ENCODE measurements at places on chromosomes 1 and 21.

GRCh38 chr1:203440771-203441170, 34.8 kb upstream of the PRELP start:
- H3K4me3 ChIP-seq = no peak overlapping the region
- H3K36me3 ChIP-seq = no peaks in the 10 kb centered on the region
- no peak overlapping the region for H3K27ac ChIP-seq

- H3K4me3 ChIP-seq = no peak overlapping the region
- H3K27me3 ChIP-seq = no peaks in the 10 kb centered on the region
- H3K36me3 ChIP-seq = no peaks in the 10 kb centered on the region
- no peak overlapping the region for H3K27ac ChIP-seq
- DNase-seq = no peak
Measured at GRCh38 chr1:67722292-67722944, 37.4 kb downstream of the GADD45A start.

DNA sequence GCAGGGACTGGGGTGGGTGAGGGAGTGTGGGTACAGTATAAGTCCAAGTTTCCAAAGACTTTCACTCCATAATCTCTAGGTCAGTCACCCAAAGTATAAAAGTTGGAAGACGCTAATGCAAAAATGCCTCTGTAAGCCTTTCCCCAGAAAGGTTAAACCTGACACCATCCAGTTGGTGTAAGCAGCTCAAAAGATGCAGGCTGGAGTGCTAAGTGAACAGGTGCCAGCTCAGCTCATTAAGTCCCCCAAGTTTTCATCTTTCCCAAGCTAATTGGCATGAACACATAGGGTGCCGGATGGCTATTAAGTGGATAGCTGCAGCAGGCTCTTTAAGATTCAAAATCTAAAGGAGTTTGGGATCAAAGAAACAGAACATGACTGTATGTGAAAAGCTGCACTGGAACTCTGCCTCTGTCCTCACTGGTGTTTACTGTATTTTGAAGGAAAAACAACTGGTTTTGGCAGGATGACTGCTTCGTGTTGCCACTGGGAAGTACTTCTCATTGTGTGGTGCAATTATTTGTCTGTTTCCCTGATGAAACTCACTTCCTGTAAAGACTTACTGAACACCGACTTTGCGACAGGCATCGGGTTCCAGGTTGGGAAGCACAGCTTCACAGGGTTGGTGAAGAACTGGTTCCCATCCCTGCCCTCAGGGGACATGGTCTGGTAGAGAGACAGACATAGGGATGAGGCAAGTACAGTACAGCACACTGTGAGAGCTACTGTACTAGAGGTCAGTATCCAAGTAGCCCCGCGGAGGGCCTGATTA, 152.7 kb downstream of the DAB1 start:
- H3K27ac ChIP-seq = no peak overlapping the region
- H3K27me3 ChIP-seq = no peaks in the 10 kb centered on the region
- H3K36me3 ChIP-seq = no peaks in the 10 kb centered on the region
- no peak for DNase-seq

DNA sequence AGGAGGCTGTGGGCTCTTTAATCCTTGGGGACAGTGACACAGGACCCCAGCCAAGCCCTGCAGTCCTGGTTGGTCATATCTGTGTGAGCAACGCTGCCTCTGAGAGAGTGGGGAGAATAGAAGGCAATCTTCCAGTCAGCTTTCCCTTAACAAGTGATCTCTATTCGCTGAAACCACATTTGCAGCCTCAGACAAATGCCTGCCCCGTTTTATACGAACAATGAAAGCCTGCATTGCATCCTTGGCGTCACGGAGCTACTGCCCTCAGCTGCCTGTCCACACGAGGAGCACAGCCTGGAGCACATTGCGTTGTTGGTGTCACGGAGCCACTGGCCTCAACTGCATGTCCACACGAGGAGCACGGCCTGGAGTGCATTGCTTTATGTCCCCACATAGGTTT, 150.2 kb upstream of the ARHGEF16 start:
- DNase-seq = no peak
- no peaks in the 10 kb centered on the region for H3K4me1 ChIP-seq
- H3K27ac ChIP-seq = no peak overlapping the region
- no peaks in the 10 kb centered on the region for H3K36me3 ChIP-seq

GRCh38 chr1:218741852-218742251, 396.7 kb downstream of the TGFB2 start:
- no peak for DNase-seq
- no peak overlapping the region for H3K4me3 ChIP-seq
- no peaks in the 10 kb centered on the region for H3K27me3 ChIP-seq
- H3K4me1 ChIP-seq = no peaks in the 10 kb centered on the region

DNA sequence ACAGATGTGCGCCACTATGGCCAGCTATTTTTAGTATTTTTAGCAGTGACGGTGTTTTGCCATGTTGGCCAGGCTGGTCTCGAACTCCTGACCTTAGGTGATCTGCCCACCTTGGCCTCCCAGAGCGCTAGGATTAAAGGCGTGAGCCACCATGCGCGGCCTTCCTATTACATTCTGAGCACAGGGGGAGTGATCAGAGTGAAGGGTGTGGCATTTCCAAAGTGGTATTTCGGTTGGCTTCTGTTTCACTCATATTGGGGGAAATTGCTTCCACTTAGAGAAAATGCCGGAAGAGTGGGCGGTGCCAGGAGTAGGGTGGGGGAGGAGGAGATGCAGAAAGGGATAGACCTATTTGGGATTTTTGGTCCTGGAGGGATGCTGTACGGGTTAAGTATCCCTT, 4.3 kb downstream of the PIK3CD start:
- peaks cover 73% of the 10 kb centered on the region for H3K36me3 ChIP-seq
- no peak for DNase-seq
- H3K4me3 ChIP-seq = peak overlapping the region; percentile 90
- no peaks in the 10 kb centered on the region for H3K27me3 ChIP-seq

- no peak overlapping the region for H3K4me3 ChIP-seq
- H3K27ac ChIP-seq = no peak overlapping the region
- no peaks in the 10 kb centered on the region for H3K4me1 ChIP-seq
- no peaks in the 10 kb centered on the region for H3K27me3 ChIP-seq
- no peak for DNase-seq
- no peaks in the 10 kb centered on the region for H3K36me3 ChIP-seq
Measured at GRCh38 chr1:80893115-80893514, 907.6 kb upstream of the ADGRL2 start.

GRCh38 chr1:39410915-39411436, 80.5 kb upstream of the BMP8A start:
- DNase-seq = peak; percentile 72
- H3K4me1 ChIP-seq = peaks cover 45% of the 10 kb centered on the region
- peaks cover 29% of the 10 kb centered on the region for H3K36me3 ChIP-seq
- no peaks in the 10 kb centered on the region for H3K27me3 ChIP-seq

DNA sequence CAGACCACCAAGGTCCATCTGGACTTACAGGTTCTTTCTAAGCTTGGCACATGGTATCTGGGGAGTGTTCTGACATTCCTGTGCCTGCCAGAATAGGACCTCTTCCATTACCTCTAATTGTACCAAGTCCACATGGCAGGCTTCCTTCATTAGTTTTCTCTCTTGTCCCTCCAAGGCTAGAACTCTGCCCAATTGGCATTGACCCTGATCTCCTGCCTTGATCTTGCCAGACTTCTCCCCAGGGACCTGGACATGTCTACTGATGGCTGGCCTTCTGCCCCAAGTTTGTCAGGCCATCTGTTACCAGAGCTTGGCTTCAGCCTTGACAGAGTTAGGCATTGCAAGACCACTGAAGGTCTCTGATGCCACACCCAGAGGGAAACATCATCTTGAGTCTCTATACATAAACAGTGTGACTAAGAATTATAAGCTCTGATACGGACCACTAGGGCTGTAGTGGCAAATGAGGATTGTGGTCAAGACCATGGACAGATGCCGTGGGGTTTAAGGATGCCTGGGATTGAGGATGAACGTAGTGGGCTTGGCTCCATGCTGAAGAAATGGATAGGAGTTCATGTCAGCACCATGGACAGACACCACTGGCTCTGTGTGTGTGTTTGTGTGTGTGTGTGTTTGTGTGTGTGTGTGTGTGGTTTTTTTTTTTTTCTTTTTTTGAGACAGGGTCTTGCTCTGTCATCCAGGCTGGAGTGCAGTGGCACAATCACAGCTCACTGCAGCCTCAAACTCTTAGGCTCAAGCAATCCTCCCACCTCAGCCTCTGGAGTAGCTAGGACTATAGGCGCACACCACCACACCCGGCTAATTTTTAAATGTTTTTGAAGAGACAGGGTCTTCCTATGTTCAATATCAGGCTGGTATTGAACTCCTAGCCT, 19.5 kb upstream of the PSMB2 start:
- no peak for DNase-seq
- H3K4me1 ChIP-seq = no peaks in the 10 kb centered on the region
- H3K27me3 ChIP-seq = peaks cover 4% of the 10 kb centered on the region
- no peak overlapping the region for H3K4me3 ChIP-seq
- no peak overlapping the region for H3K27ac ChIP-seq

DNA sequence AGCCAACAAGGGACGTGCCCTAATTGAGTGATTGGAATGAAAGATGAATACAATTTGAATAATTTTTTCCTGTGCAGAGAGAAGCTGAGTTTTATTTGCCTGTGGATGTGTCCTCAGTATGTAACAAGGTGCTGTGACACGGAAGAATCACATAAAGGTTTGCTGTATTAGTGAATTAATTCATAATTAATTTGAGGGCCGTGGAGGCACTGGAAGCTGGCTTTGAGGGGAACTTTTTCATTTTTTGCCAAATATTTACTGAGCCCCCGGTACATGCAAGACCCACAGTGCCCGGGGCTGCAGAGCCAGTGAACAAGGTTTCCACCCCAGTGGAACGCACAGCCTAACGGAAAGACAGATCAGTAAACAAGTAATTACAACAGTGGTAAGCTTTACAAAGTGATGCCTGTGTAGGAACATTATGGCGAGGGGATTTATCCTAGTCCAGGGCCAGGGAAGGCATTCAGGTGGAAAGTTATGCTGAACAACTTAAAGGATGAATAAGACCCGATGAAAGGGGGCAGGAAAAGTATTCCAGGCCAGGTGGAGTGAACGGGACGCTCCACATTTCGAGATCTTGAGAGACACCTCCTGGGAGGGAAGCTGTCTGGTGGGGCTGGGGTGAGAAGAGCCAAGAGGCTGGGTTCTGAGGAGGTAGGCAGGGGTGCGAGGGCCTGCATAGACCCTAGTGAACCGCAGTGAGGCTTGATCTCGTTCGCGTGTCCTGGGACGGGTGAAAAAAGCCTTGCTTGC, 773 bp upstream of the RCC2 start:
- no peaks in the 10 kb centered on the region for H3K27me3 ChIP-seq
- H3K4me3 ChIP-seq = peak overlapping the region; percentile 96
- H3K4me1 ChIP-seq = peaks cover 47% of the 10 kb centered on the region
- H3K27ac ChIP-seq = peak overlapping the region; percentile 79
- peaks cover 20% of the 10 kb centered on the region for H3K36me3 ChIP-seq
- no peak for DNase-seq

DNA sequence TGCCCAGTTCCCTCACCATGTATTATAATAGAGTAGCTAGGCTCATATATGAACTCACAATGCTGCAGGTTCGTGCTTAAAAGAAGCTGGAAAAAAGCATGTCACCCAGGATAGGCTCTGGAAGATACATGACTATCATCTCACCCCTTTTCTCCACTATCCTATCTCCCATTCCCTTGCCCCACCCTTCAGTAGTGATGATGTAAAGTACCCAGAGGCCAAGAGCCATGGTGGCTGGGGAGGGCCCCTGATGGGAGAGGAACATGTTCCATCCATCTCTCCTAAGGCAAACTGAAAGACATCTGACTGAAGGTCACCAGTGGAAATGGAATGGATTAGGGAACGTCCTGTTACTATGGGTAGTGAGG, 20.3 kb upstream of the RBBP5 start:
- no peak overlapping the region for H3K27ac ChIP-seq
- no peaks in the 10 kb centered on the region for H3K27me3 ChIP-seq
- peaks cover 6% of the 10 kb centered on the region for H3K36me3 ChIP-seq
- DNase-seq = no peak
- no peak overlapping the region for H3K4me3 ChIP-seq
- peaks cover 7% of the 10 kb centered on the region for H3K4me1 ChIP-seq

- DNase-seq = peak; percentile 80
- H3K4me3 ChIP-seq = no peak overlapping the region
- peaks cover 22% of the 10 kb centered on the region for H3K27me3 ChIP-seq
- H3K27ac ChIP-seq = peak overlapping the region; percentile 30
- H3K36me3 ChIP-seq = peaks cover under 1% of the 10 kb centered on the region
Measured at GRCh38 chr21:45880097-45881068, 101.2 kb upstream of the COL6A1 start.

- peak overlapping the region; percentile 98 for H3K4me3 ChIP-seq
- DNase-seq = peak; percentile 36
- H3K27me3 ChIP-seq = no peaks in the 10 kb centered on the region
- H3K36me3 ChIP-seq = peaks cover 22% of the 10 kb centered on the region
Measured at GRCh38 chr1:155134880-155135414, 705 bp upstream of the SLC50A1 start.

DNA sequence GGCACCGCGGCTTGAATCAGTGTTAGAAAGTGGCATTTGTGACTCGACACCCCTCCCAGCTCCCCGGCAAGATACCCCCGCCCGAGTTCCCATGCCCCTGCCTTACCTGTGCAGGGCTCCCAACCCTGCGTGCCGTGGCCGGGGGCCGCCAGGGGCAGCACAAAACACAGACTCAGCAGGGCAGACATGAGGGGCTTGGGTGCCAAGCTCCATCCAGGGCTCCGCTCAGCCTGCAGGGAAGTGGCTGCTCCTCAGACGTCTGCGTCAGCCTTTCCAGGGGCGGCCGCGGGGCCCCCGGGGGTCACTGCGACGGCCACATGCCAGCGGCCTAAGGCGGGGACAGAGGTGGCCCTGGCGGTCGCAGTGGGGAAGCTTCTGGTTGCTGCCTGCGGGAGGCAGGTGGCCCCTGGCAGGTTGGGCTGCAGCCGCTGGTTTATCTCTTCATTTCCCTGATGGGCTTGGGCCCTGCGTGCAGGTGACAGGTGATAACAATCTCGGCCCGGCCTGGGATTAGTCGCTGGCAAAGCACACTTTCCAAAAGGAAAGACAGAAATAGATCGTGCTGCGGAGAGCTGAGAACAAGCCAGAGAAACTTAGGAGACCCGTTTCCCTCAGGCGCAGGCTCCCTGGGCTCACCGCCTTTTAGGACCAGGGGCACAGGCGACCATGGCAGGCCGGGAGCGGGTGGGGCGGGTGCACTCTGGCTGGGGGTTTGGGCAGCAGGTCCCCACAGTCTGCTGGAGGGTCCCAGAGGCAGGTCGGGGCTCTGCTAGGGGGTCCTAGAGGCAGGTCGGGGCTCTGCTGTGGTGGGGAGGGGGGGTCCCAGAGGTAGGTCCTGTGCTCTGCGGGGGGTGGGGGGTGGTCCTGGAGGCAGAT, at the start of gene TSPEAR:
Gene TSPEAR, minus strand, starts transcription at position 246 of the 876 bp plus-strand sequence. Its CDS starts 58 bp downstream, at position 188.
- peaks cover 76% of the 10 kb centered on the region for H3K27me3 ChIP-seq
- peaks cover 15% of the 10 kb centered on the region for H3K4me1 ChIP-seq
- H3K4me3 ChIP-seq = no peak within 1 kb of the TSS
- no peak for DNase-seq
- no peak within 1 kb of the TSS for H3K27ac ChIP-seq

- no peak overlapping the region for H3K4me3 ChIP-seq
- H3K36me3 ChIP-seq = no peaks in the 10 kb centered on the region
- no peaks in the 10 kb centered on the region for H3K4me1 ChIP-seq
Measured at GRCh38 chr1:24329331-24329730, 10.2 kb downstream of the GRHL3 start.
